Activated CD8-positive, alpha-beta memory T cell treated with anti-CD3 and anti-CD28 coated beads for 24 hours (primary cell): ENCODE measurements at places on chromosomes 1 and 21.

DNA sequence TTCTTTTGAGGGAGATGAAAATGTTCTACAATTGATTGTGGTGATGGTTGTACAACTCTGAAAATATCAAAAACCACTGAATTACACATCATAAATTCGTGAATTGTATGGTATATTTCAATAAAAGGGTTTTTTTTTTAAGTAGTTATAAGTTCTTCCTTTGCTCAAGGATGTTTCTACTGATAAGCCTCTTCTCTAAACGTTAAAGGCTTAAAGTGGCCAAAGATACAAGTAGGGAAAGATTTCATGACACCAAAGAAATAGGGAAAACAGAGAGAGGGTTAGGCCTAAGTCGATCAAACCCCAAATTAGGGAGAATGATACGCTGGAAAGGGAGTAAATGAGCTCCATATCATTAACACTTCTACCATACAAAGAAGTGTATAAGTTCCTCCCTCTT lies 4.1 kb downstream of the KDM5B start:
- no peak for DNase-seq

- no peak for DNase-seq
Observed at GRCh38 chr1:69567652-69568420, at the start of gene LRRC7. Gene LRRC7, plus strand, starts transcription at chr1:69567922. Its CDS starts 718 bp downstream, at chr1:69568640.

- peak; percentile 46 for DNase-seq
Observed at GRCh38 chr1:41341772-41342562, 19.3 kb upstream of the FOXO6 start.

DNA sequence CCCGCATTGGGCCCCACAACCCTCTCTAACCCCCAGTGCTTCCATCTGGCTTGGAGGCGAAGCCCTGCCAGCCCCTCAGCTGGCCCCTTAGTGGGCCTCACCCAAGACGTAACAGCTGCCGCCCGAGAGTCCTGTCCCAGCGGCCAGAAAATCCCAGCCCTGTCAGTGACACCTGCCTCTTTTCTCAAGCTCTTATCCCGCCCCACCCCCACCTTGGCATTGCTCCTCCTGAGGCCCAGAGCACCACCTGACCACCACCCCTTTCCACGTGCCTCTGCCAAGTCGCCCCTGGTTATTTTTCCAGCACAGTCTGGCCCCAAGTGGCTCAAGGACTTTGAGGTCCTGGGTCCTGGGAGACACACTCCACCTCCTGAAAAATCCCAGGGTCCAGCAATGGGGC lies 5.9 kb upstream of the CTRC start:
- no peak for DNase-seq

GRCh38 chr1:149917571-149918144 lies at the start of gene SV2A:
Gene SV2A, minus strand, starts transcription at chr1:149917844. Its CDS starts 4,004 bp downstream, at chr1:149913840.
- peak; percentile 79 for DNase-seq

DNA sequence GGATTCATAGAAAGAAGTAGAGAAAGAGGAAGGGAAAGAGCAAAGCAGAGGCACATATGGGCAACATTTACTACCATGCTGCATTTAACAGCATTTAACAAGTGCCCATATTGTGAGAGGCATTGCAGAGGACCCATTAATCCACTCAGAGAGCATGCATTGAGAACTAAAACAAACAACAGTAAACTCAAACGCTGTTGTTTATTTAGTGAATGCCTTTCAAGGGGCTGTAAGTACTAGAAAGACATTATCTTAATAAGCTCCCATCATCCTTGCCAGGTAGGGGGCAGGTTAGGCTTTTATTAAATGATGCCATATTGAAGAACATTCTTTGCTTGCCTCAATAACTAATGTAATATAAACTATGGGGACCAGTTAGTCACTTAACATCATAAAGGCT lies 254.3 kb upstream of the DAB1 start:
- DNase-seq: no peak
